CD4-positive, alpha-beta T cell treated with Interleukin-15 for 4 hours (primary cell): ENCODE measurements at places on chromosomes 4 and X.

- no peak for DNase-seq
Observed at GRCh38 chrX:40146262-40147125, 48.7 kb upstream of the BCOR start.

GRCh38 chr4:65623506-65623905 lies 46.8 kb downstream of the EPHA5 start:
- no peak for DNase-seq

GRCh38 chr4:112523764-112524505 lies 8.0 kb upstream of the NEUROG2 start:
- peak; percentile 69 for DNase-seq

- DNase-seq: no peak
Observed at GRCh38 chr4:152501846-152502536, 33.9 kb downstream of the FBXW7 start.

GRCh38 chr4:157075811-157076577 lies at the start of gene GLRB:
GLRB (plus strand) TSS chr4:157076150; CDS start chr4:157078025, 1,875 bp downstream.
- DNase-seq: no peak

- DNase-seq: no peak
Observed at GRCh38 chr4:66628146-66628545, 917.2 kb downstream of the CENPC start.

- DNase-seq: no peak
Observed at GRCh38 chr4:65973186-65973585, 302.9 kb upstream of the EPHA5 start.

GRCh38 chr4:37627263-37627662 lies 58.9 kb downstream of the RELL1 start:
- no peak for DNase-seq

- no peak for DNase-seq
Observed at GRCh38 chr4:17911608-17912007, 100.8 kb downstream of the NCAPG start.

- DNase-seq: no peak
Observed at GRCh38 chrX:98357146-98357545, 1473.4 kb downstream of the RPA4 start.

DNA sequence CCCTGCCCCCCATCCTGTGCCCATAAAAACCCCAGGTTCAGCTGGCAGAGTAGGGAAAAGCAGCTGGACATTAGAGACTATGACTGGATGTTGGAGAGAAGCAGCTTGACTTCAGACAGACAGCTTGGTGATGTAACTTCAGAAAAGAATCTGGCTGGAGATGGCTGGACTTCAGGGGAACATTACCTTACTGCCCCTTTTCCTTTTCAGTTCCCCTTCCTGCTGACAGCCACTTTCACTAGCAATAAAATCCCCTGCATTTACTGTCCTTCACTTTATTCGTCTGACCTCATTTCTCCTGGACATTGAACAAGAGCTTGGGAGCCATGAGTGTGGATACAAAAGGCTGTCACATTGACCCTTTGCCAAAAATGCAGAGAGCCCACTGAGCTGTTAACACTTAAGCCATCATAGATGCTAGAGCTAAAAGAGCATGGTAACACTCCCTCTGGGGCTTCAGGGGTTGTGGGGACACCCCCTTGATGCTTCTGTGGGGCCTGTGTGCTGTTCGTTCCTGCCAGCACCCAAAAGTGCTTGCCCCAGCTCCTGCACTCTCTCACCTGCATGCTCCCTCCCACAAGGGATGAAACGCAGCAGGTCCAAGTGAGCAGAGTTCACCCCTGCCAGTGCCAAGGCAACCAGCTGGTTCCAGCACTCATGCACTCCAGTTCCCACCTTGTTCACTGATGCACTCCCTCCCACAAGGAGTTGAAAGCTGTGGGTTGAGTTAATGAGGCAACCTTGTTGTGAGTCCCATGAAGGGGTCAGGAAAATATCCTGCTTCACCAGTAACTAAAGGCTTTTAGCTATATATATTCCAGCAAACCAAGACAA lies 263.8 kb upstream of the NDST3 start:
- DNase-seq: no peak

DNA sequence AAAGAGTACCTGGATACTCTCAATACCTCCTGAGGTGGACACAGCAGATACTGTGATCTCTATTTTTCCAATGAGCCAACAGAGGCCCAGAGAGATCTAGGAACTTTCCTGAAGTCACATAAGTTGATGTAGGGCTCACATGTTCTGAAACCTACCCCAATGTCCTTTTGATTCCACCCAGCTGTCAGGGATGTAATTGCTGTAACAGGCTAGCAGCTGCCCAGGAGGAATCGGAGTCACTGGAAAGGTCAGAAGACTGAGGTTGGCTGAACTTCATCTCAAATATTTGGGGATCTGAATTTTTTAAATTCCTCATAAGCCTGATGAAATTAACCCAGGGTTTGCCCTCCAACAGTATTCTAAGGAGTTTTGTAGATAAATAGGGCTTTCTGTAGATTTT lies 52.5 kb upstream of the PROM1 start:
- no peak for DNase-seq

DNA sequence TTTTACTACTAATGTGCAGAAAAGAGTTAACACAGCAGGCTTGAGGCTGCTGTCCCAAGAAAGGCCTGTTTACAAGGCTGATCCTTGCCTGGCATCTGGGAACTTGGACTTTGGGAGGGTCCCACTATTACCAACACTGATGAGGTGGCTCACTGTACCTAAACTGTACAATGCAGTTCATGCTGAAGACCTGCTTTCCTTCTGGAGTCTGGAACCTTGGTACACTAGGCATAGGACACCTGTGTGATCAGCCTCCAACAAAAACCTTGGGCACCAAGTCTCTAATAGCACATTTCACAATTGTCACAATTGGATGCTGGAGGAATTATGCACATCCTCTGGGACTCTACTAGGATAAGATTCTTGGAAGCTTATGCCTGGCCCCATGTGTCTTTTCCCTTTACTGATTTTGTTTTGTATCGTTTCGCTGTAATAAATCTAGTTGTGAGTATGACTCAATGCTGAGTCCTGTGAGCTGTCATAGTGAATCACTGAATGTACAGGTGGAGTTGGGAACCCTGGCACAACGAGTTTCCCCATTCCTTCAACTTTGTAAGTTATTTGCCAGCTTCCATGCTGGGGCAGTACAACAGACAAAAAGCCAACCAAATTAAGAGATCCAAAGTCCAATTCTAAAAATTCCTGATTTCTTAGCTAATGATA lies 45.9 kb downstream of the TEC start:
- DNase-seq: no peak

GRCh38 chrX:130330706-130331105 lies 9.0 kb upstream of the SLC25A14 start:
- peak; percentile 32 for DNase-seq

DNA sequence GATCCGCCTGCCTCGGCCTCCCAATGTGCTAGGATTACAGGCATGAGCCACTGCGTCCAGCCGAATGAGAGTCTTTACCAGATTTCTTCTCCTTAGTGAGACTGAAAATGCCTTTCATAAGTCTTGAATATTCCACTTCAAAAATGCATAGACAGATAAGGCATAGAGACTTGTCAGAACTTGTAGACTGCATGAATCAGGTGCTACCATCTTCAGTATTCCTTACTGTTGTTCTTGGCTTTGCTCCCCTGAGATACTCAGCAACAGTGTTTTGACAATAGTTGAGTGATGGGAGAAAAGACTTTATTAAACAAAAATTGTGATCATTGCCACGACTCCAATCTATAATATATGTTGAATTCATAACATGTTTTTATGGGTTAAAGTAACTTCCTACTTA lies 11.0 kb downstream of the TKTL2 start:
- DNase-seq: no peak

DNA sequence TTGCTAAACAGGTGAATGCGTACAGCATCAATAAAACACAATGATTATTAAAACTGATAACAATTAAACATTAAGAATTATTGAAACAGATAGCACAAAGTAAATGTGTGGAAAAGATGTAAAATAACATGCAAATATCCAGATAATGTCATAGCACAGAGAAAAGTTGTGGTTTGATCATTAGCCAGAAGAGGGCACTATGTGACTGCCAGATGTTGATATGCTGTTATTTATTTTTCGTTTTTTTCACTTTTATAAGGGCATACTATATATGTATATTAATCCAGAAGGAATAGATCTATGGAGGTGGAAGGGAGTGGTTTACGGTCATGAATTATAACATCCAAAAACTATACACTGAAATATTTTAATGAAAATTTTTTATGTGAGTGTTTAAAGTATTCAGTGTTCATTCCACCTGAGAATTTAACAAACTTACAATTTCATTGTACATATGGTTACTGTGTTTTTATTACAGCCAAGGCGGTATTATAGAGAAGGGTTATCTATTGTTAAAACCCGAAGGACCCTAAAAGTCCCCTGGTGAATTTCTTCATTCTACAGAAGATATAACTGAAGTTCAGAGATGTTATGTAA lies 211.9 kb upstream of the UGT8 start:
- DNase-seq: peak; percentile 10

- no peak for DNase-seq
Observed at GRCh38 chr4:67130411-67130810, 414.9 kb downstream of the CENPC start.

DNA sequence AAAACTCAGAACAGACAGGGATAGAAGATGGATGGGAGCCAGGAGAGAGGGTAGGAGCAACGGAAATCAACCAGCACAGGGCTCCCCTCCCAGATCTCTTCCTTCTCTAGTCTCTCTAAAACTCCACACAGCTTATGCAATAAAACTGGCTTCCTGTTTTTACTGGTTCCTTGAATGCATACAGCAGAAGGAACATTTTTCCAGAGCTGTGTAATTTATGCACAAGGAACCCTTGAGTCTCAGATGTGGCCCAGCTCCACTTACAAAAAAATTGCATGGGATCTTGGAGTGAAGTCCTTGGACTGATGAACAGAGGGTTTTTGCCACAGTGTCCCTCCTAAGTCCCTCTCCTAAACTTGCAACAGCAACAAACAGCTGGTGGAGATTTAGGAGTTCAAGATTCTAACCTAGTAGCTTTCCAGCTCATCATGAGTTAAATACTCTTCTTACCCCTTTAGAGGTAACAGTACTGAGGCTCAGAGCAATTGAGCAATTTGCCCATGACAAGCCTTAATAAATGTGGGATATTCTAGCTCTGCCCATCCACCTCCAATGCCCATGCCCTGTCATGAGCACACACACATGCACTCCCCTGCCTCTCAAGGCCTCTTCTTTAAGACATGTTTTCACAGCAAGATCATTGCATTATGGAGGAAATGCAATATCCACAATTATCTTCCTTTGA lies 18.4 kb upstream of the CC2D2A start:
- DNase-seq: no peak

GRCh38 chr4:25925486-25926201 lies 11.6 kb downstream of the SMIM20 start:
- DNase-seq: peak; percentile 12

- no peak for DNase-seq
Observed at GRCh38 chr4:87838890-87839591, 6.3 kb downstream of the MEPE start.

- DNase-seq: no peak
Observed at GRCh38 chr4:7658341-7659204, 223.8 kb upstream of the PSAPL1 start.

GRCh38 chr4:28548594-28548993 lies 1688.0 kb downstream of the STIM2 start:
- DNase-seq: no peak

GRCh38 chrX:20159797-20160385 lies 18.3 kb upstream of the EIF1AX start:
- no peak for DNase-seq

DNA sequence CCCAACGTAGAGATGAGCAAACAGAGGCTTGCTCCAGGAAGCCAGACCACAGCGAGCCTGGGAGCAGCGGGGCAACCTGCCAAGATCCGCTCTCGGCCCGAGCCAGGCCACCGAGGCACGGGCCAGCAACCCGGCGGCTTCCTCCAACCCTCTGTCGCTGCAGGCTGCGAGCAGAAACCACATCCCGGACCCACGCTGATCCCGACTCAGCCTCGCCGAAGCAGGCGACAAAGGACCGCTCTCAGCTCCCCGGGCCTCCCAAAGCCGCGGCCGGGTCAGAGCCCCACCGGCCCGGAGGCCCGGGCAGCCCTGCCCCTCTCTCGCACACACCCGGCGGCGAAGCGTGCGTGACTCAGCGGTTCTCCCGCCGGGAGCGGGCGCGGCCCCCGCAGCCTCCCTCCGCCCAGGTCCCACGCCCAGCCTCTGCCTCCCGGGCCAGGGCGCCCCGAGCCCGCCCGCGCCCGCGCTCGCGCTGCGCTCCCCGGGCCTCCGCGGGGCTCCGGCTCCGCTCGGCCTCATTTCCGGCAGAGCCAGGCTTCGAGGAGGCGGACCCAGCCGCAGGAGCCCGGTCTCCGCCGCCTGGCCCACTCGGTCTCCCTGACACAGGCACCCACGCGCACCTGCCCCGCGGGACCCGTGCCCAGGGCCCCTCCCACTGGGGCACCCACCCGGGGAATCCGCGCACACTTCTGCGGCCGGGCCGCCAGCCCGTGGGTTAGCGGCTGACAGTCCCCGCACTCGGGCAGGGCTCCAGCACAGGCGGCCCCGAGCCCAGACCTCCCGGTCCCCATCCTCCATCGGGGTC lies 1.7 kb downstream of the PPP2R2C start:
- DNase-seq: no peak

DNA sequence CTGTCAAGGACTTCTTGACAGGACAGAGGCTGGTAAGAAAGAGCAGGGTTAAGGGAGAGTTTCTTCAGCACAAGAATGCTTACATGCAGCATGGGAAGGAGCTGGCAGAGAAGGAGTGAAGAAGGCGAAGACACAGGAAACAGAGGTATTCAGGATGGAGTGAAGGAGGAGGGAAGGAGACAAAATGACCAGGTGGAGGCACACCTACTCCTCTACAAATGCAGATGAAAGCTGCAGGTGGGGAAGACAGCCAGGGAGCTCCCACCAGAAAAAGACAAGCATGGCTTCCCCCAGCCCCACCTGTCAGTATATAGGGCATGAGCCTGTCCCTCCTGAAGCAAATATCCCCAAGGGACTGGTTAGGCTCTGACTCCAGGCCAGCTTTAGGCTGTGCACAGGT lies 29.6 kb upstream of the NKRF start:
- DNase-seq: no peak

DNA sequence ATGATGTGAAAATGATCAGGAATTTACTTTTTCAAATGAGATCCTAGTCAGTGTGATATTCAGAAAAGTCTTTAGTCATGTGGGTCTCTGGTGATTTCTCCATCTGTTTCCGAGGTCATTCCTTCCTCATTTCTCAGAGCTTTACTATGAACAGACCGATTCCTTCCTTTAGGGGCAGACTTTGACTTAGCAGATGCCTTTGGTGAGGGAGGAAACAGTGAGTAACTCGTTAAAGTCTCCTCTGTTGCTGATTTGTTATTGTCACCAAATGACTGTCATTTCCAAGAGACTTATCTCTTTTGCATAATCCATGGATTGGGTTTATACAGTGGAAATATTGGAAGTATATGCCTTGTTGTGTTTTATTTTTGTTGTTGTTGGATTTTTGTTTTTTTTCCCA lies 76.2 kb upstream of the CD99 start:
- DNase-seq: no peak

- DNase-seq: no peak
Observed at GRCh38 chr4:169030562-169030982, 20.5 kb upstream of the CBR4 start.

- DNase-seq: no peak
Observed at GRCh38 chr4:110668463-110669235, 45.8 kb upstream of the PITX2 start.

GRCh38 chr4:107220976-107221375 lies 184.9 kb upstream of the DKK2 start:
- no peak for DNase-seq

- DNase-seq: no peak
Observed at GRCh38 chr4:62870451-62870850, 1538.8 kb downstream of the TECRL start.
